ENCODE measurements at places on chromosomes 16 and 17. TPM values are rescaled to one million over a fixed set of nuclear protein-coding genes. Genes with fewer than 3 reads are reported as not detected.

CA4 gene
- polyA plus RNA-seq = not detected

ADGRG1 gene
- polyA plus RNA-seq = 784 TPM

ST6GALNAC2 gene
- not detected for polyA plus RNA-seq

HOXB13 gene
- polyA plus RNA-seq = not detected

CHRNE gene
- 4.9 TPM for polyA plus RNA-seq

LRRC37A2 gene
- 3.6 TPM for polyA plus RNA-seq

ADAD2 gene
- polyA plus RNA-seq = not detected

TMEM114 gene
- not detected for polyA plus RNA-seq

HIRIP3 gene
- 14.1 TPM for polyA plus RNA-seq

TRIM16 gene
- 1.8 TPM for polyA plus RNA-seq

SYNGR3 gene
- 6.7 TPM for polyA plus RNA-seq

OR1A1 gene
- polyA plus RNA-seq = not detected

BHLHA9 gene
- not detected for polyA plus RNA-seq

C1QL1 gene
- polyA plus RNA-seq = not detected

DCXR gene
- 242 TPM for polyA plus RNA-seq

SPNS2 gene
- polyA plus RNA-seq = not detected

Data from immature natural killer cell (primary cell).